ENCODE measurements at places on chromosomes 4 and X.

GRCh38 chrX:24027985-24028384, 999 bp upstream of the KLHL15 start:
- DNase-seq, result no peak

DNA sequence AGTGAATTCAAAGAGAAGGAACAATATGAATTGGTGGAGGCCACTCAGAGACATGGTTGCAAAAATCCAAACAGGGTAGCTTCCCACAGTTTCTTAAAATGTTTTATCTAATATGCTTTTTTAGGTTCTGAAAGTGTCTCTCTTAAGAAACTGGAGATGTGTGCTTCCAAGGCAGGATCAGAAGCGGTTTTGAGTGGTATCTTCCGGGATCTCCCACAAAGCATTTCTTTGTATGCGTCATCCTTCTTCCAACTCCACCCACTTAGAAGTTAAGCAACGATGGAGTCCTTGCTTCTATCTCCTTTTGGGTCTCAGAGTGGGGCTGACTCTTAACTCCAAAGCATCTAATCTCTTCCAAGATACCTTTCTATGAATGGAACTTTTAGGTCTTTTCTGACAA, 196.7 kb downstream of the MID1 start:
- no peak for DNase-seq

DNA sequence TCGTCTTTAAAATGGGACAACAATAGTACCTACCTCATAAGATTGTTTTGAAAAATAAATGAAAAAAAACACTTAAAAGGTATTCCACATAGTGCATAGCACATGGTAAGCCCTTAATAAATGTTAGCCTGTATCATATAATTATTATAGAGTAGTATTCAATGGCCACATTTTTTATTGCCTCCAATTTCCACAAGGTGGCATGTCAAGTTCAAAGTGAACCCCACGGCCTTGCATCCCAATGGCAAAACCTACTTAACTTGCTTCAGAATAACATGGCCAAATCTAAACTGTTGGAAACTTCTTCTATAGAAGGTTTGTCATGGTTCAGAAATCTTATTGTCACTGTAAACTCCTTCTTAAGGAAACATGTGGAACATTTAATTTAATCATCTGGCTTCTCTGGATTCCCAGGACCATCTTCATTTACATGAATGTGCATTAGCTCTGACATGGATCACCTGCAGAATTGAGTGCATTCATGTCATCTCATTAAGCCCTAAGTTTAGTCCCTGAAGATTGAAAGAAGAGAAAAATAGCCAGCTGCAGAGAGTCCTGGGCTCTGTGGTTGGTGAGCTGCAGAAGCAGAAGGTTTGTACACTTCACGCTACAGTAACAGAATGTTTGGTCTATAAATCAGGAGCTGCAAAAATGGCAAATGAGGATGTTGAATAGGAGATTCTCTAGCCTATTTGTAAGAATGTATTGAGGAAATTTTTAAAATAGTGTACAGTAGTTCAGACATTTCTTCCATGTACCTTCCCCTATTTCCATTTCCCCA, 61.0 kb downstream of the ANXA3 start:
- no peak for DNase-seq

DNA sequence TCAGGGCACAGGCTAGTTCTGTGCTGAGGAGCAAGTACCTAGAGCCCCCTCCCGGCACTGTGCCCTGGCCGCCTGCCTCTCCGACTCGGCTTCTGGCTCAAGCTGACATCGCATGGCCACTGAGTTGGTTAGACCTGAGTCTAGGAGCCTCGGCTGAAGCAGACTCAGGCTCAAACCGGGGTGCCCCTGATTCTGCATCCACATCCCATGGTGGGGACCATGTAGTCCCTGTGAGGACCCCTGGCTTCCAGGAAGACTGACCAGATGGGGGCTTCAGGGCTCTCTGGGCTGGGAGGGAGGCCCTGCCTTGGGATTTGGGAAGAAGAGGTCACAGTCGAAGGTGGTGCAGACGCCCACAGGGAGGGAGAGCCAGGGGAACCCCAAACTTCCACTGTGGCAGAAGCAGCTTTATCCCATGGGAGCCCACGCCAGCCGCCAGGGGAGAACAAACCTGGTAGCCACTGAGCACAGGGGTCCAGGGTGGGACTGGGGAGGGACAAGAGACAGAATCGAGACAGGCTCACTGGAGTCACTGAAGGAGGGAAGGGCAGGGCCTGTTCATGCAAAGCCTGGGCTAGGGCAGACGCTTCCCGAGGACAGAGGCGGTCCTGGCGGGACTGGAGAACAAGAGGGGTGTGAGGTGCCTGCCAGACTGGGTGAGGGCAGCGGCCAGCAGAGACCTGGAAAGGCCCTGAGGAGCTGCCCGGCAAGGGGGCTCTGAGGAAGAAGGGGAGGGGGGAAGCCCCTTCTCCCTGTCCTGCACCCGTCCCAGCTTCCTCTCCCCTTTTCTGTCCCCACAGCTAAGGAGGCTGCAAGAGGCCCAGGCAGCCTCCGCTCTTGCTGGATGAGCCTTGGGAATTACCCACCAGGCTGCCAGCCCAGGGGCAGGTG, 1.1 kb downstream of the PDE6B start:
- no peak for DNase-seq

- no peak for DNase-seq
Measured at GRCh38 chr4:48216563-48216962, 53.1 kb downstream of the TEC start.

DNA sequence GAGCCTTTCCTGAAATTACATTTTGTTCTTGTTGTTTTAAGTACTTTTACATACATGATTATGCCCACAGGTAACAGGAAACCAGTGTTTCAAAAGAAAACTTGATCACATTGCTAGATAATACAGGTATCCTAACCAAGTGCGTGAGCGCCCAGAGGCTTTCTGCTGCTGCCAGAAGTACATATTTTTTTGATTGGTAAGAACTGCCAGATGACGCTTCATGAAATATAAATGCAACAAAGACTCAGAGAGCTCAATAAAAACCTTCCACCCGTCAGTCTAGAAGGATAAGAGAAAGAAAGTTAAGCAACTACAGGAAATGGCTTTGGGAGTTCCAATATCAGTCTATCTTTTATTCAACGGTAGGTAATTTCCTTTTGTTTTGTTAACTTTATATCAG, at the start of gene EPGN:
Gene EPGN (plus strand): TSS at position 256 of the 400 bp plus-strand sequence. CDS start 64 bp downstream, at position 320.
- DNase-seq, result no peak

- DNase-seq, result no peak
Measured at GRCh38 chr4:95289028-95289634, 259.6 kb downstream of the UNC5C start.

DNA sequence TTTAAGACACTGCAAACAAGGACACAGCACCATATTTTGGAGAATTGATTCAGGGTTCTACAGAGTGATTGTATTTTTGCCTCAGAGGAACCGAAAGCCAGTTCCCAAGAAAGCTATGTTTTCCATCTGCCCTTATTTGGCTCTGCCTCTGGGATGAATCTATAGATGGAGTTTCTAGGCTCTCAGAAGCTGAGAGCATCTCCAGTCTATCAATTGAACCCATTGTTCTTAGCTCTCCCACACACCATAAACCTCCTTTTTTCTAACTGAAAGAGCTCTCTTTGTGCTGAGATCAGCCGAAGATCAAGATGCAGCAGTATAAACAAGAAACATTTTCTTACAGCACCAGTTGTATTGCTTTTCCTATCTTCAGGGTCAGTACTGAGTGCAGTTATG, 16.9 kb downstream of the PLP1 start:
- DNase-seq, result no peak

DNA sequence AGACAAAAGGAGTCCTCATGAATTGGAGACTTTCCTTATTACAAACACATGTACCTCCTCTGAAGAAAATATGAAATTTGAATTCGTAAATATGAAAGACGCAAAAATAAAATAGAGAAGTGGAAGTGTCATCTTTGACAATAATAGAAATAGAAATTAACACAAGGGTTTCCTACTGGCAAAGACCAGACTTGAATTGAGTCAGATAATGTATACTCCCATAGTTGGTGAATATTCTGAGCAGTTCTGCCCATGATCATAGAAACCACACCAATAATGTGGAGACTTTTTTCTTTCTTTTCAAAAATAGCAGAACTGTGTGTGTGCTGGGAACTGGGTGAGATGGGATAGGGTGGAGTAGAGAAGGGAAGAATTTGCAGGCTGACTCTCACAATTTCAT, 277.7 kb upstream of the TET2 start:
- DNase-seq, result no peak

DNA sequence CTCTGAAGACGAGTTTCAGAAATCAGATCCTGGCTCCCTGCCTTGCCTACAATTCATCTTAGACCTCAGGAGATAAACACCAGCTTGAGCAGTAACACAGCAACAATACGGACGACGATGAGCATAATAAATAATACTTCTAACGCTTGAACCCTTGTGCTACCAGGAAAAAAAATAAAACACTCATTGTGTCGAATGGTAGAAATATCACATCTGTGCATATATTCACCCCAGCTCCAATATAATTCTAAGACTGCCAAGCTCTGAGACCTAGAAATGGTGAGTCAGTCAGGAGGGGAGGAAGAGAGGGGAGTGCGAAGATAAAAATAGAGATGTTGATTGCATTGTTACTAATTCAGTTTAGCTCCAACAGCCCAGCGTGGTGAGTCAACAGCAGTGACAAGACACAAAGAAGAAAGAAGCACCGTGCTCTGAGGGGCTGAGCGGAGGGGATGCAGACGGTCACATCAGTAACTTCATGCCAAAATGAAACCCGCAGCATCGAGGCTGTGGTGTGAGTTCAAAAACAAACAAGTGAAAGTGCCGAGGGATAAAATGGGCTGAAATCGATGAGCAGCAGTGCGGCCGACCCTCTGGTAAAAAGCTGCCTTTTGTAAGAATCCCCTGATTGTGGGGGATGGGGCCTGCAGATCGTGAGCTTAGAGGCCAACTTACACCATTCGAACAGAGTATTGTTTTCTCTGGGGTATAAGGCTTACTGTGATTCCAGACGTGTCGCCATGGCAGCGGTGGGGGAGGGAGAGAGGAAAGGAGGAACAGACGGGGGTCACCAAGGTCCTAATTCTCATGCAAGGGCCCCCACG, 150.4 kb downstream of the MGST2 start:
- no peak for DNase-seq

DNA sequence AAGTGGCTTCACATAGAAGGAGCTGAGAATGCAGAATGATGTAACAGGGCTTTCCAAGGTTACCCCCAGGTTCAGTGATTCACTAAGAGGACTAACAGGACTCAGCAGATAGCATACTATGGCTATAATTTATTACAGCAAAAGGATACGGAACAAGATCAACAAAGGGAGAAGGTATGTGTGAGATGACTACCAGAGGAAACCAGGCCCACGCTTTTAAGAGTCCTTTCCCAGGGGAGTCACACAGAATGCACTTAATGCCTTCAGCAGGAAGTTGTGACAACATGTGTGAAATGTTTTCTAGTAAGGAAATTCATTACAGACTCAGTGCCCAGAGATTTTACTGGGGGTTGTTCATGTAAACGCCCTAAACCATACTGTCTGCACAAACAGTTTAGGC, 373.6 kb upstream of the MAGEB2 start:
- no peak for DNase-seq

GRCh38 chr4:24497221-24497620, 87.1 kb downstream of the DHX15 start:
- DNase-seq, result no peak

GRCh38 chrX:153556767-153557166, 39.3 kb downstream of the ATP2B3 start:
- DNase-seq, result no peak

DNA sequence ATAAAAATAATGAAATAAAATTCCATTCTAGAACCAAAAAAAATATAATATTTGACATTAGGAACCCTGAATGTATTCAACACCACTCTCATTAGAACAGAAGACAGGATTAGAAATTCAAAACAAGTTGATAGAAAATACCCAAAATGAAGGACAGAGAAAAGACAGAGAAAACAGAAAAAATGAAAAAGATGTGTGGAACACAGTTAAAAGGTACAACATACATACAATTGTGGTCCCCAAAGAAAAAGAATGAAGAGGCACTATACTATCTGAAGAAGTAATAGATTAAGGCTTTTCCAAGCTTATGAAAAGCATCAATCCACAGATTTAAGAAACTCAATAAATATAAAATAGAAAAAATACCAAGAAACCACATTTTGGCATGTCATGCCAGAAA, 16.4 kb downstream of the ANKRD50 start:
- DNase-seq, result no peak

DNA sequence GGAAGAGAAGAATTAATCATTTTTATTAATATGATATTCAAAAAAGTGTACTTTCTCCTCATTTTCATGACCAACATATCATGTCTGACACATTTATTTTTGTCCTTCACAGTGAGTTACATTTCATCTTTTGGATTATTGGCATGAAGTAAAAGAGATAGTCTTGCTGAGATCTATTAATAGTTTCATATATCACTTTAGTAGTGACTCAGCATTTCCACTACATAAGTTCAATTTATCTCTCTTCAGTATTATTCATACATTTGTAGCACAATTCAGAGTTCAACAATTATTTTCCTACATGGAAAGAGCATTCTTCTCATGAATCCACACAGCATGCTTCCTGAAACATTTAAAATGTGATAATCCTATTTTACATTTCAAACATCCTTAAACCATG, 1461.1 kb downstream of the TECRL start:
- no peak for DNase-seq

DNA sequence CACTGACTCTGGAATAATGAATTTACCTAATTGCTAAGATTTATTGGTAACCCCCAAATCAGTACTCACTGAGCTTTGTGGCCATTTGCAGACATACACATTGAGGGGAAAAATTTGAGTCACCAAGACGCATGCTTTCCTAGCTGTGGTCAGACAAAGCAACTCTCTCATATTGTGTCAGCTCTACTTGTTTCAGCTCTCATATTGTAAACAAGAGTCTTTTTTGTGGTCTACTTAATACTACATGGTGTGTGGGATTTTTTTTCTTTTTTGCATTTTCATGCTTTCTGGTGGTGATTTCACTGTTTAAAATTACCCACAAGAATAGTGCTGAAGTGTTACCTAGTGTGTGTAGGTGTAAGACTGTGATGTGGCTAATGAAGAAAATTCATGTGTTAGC, 428.2 kb upstream of the GALNT7 start:
- no peak for DNase-seq

DNA sequence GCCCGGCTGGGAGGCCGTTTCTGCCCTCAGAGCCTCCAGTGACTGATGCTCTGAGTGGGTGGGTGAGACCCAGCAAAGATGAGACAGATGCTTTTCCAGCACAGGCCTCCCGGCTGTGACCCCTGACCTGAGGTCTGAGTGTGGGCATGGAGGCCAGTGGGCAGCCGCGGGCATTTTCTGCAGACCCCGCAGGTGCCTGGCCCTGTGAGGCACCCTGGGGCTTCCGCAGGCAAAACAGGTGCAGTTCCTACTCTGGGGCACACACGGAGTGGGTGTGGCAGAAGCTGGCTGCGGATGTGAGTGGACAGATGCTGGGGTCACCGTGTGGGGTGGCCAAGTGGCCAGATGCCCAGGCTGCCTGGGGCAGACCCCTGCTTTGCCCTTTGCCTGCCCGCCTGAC, 14.8 kb downstream of the HTRA3 start:
- DNase-seq, result no peak

GRCh38 chr4:978957-979701, 5.8 kb upstream of the DGKQ start:
- no peak for DNase-seq

DNA sequence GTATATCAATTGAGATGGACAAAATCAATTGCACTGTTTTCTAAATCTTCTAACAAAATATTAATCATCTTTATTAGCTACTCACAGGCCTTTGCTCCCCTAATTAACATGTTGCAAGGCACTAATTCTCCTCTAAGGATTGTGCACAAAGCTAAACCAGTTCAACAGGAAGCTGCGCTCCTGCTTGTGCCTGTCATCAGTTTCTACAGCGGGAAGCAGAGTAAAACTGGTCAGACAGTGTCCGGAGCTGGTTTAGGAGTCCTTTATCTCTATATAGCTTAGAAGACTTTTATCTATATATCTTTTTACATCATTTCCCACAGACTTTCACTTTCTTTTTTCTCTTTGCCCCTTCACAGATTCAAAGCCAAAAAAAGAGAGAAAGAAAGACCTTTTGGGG, 79.1 kb downstream of the ELOVL6 start:
- no peak for DNase-seq

Data from NCI-H2081 treated with DMSO at 0.1 percent for 48 hours (cell line).